ENCODE measurements at places on chromosomes 2 and 18.

- DNase-seq: no peak
These were observed 200.8 kb upstream of the STON1 start for GRCh38 chr2:48328942-48329723.

DNA sequence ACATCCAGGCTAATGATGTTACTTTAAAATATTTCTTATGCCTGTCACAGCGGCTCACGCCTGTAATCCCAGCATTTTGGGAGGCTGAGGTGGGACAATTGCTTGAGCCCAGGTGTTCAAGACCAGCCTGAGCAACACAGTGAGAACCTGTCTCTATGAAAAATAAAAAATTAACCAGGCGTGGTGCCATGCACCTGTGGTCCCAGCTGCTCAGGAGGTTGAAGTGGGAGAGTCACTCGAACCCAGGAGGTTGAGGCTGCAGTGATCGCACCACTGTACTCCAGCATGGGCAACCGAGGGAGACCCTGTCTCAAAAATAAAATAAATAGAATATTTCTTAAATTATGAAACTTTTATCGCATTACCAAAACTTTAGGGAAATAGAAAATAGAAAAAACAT, 28.1 kb upstream of the ACTR3 start:
- DNase-seq: no peak

GRCh38 chr2:11661891-11662435, 8.0 kb downstream of the NTSR2 start:
- DNase-seq: peak; percentile 34

GRCh38 chr18:67977067-67977616, 460.6 kb upstream of the DSEL start:
- no peak for DNase-seq

GRCh38 chr2:36534275-36534799, 63.6 kb downstream of the FEZ2 start:
- DNase-seq: no peak

Measured in sigmoid colon (tissue), 7 donors.